ENCODE measurements at places on chromosomes 16 and 17.

- DNase-seq, result no peak
Measured at GRCh38 chr16:75495076-75495674, at the start of gene CHST6. Gene CHST6 (minus strand): TSS chr16:75495441. CDS start chr16:75479828, 15,613 bp downstream.

- DNase-seq, result no peak
Measured at GRCh38 chr16:73050201-73051099, 2.5 kb upstream of the ZFHX3 start.

DNA sequence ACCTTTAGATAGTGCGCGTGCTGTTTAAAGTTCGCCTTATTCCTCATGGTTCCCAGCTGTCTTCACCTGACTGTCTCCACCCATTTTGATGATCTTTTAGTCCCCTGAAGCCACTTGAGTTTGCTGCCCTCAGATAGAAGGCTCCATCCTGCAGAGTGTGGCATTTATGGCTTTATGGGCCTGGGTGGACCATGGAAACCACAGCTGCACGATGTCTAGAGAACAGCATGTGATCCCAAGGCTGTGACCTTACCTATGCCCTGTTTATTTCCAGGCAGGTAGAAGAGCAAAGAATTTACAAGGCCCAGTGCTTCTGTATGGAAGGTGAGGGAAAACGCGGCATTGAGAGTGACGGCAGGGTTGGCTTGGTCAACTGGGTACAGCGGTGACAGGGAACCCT is 356.9 kb downstream of the SLC39A11 start:
- no peak for DNase-seq

GRCh38 chr17:17943281-17943984 is 28.8 kb downstream of the TOM1L2 start:
- no peak for DNase-seq

DNA sequence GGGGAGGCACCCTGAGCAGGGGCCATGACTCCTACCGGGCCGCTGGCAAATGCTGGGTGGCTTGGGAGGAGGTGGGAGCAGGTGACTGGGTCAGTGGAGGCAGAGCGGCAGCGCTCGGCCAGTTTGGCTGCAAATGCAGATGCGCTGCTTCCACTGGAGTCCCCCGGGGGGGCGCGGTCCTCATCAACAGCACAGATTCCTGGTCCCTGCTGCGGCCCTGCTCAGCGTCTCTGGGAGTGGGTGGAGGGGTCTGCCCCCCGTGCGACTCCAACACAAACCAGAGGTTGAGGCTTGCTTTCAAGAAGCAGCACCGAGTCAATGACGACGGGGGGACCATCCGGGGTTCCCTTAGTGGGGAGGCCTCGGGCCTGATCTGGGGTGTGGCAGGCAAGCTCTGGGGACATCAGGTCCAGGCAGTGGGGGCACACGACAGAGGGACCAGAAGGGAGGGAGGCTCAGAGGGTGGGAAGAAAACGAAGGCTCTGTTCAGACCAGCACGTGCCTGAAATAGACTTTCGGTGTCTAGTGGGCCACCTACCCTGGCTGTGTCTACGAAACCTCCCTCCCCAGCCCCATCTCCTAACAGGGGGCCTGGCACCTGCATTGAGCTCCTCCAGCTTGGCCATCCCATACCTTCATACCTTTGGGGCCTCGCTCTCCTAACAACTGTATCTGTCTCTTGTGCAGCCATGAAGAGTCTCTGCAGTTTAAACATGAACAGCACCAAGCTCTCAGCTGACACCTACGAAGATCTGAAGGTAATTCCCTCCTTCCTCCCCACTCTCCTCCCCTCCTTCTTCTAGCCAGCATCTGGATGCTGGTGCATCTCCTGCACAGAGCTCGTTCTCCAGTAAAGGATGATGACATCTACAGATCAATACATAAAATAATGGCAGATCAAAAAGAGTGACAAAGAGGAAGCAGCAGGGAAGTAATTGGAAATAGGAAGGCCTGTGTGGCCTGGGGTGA is 72.5 kb upstream of the PLCG2 start:
- DNase-seq, result no peak

DNA sequence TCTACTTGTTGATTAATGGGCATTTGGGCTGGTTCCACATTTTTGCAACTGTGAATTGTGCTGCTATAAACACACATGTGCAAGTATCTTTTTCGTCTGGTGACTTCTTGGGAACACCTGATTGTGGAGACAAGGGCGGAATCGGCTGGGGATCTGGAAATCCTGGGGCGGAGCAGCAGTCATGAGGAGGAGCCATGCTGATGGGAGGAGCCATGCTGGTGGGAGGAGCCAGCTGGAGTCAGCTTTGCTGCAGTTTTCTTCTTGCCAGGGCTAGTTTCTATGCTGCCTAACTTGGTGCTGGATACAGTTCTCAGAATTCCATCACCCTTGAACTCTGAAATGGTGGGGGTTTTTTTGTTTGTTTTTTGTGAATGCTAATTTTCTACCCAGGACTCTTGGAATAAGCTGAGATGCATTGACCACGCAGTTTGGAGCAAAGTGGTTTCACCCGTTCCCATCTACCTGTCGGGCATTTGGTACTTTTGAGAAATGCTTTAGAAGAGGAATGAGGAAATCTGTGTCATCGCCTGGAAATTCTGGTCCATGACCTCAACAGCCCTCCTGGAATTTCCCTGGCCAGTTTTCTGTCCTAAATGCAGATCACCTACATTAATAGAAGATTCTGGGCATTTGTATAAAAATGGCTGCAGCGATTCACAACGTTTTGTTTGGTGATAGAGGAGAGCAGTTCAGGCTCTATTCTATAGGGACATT is 217.4 kb upstream of the ZFHX3 start:
- no peak for DNase-seq

Measured in coronary artery (tissue), 2 donors.